ENCODE measurements at places on chromosomes 4 and X.

DNA sequence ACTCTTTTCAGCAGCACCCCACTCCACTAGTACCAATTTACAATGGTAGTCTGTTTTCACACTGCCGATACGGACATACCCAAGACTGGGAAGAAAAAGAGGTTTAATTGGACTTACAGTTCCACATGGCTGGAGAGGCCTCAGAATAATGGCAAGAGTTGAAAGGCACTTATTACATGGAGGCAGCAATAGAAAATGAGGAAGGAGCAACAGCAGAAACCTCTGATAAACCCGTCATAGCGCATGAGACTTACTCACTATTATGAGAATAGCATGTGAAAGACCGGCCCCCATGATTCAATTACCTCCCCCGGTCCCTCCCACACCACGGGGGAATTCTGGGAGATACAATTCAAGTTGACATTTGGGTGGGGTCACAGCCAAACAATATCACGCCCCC lies 34.1 kb upstream of the MAGEA4 start:
- no peak for DNase-seq

- DNase-seq = peak; percentile 83
These were observed 73.0 kb downstream of the AFF1 start for GRCh38 chr4:87007528-87008446.

DNA sequence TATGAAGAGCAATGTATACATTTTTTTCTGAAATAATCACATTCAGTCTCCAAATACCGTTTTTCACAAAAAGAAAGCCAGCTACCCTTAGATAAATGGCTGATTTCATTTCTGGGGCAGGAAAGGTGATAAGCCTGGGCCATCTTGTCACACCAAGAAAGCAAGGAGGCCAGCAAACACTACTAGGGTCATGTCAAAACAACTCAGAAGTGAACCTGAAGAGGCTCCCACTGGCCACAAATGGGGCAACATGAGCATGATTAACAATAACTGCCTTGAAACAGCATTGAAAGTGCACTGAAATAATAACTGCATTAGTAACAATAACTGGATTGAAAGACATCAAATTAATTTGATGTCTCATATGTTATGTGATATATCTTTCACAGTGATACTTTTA lies 39.3 kb downstream of the SH3KBP1 start:
- DNase-seq = no peak

- peak; percentile 62 for DNase-seq
These were observed 7.8 kb upstream of the CHRNA9 start for GRCh38 chr4:40327340-40327739.

GRCh38 chrX:21802839-21803238 lies 36.6 kb upstream of the MBTPS2 start:
- peak; percentile 50 for DNase-seq

DNA sequence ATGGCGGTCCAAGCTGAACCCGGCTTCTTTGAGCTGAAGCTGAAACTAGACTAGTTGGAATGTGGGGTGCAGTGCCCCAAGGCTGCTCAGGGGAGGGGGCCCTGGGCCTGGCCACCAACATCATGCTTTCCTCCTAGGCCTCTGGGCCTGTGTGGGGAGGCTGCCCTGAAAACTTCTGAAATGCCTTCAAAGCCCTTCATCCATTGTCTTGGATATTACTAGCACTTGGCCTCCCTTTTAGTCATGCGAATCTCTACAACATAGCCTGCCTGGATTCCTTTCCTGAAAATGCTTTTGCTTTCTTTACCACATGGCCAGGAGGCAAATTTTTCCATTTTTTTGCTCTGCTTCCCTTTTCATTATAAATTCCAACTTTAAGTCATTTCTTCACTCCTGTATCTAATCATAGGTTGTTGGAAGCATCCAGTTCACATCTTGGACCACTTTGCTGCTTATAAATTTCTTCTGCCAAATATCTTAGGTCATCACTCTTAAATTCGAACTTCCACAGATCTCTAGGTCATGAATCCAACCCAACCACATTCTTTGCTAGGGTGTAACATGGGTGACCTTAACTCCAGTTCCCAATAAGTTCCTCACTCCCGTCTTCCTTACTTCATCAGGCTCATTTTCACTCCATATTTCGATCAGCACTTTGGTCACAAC lies 103.4 kb downstream of the DDIT4L start:
- peak; percentile 72 for DNase-seq

- peak; percentile 14 for DNase-seq
These were observed 102.6 kb downstream of the FSTL5 start for GRCh38 chr4:162061214-162061613.

DNA sequence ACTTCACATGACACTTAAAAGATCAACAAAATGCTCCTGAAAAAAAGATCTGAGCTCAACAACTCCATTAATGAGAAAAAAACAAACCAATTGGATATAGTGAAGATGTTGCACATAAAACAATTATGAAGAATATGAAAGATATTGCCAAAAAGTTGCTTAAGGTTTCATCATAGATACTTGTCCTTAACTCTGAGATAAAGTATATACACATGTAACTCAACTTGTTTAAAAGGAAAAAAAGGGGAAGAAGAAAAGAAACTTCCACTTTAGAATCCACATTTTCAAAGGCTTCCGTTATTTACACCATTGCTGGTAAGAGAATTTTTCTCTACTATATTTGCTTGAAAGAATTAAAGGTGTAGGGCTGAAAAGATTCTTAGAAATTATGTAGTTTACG lies 2.7 kb downstream of the AFAP1 start:
- no peak for DNase-seq

GRCh38 chrX:124548571-124548970 lies 202.2 kb downstream of the SH2D1A start:
- DNase-seq = no peak

DNA sequence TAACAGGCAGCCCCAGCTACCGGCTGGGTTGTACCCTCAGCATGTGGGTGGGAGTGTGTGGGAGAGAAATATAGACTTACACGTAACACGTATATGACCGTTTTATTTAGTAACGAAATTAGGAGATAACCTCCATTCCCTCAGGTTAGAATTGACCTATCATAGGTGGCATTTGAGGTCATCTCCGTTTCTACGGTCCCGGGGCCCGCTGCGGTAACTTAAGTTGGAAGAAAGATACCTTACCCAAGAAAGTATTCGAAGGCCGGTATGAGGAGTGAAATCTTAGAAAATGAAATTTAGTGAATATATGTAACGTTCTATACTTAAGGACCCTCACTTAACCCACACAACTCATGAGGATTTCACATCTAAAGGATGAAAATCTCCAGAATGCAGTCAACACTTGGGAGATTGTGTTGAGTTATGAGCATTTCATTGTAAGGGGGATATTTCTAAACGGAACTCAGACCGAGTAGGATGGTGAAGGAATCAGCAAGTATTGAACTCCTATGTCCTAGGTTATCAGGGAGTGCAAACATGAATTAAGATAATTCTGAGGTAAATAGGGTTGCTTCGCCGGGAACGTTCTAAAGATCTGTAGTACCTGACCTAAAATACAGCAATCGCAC lies 891 bp downstream of the CISD2 start:
- no peak for DNase-seq

DNA sequence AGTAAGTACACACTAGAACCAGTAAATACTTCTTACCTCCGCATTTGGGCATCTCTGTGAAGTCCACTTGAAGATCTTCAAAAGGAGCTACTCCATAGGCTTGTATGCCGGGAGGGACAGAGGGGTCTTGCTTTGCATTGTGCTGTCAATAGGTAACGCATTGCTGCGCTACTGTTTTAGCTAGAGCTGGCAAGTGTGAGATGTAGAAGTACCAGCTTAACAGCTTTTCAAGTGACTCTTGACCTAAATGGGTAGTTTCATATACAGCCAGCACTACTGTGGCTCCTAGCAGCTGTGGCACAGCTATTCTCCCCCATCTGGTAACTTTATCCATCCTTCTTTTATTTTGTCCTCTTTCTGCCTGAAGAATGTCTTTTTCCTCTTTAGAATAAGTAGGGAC lies 205.3 kb upstream of the KLF8 start:
- DNase-seq = no peak

DNA sequence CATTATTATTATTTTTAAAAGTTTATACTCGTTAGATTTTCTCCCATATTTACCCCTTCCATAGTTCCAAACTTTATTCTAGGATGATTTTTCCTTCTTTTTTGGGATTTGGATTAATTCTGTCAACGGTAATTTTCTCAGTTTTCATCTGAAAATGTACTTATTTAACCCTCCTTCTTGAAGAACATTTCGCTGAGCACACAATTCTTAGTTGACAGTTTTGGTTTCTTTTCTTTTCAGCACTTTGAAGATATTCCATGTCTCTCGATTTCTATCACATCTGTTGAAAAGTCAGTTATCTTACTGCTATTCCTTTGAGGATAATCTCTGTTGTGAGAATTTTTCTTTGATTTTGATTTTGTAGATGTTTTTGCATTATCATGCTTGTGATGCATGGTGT lies 85.2 kb downstream of the SCLT1 start:
- DNase-seq = no peak

GRCh38 chr4:38948551-38948950 lies 80.9 kb downstream of the FAM114A1 start:
- DNase-seq = peak; percentile 85

GRCh38 chr4:67638136-67638535 lies 62.8 kb downstream of the UBA6 start:
- DNase-seq = no peak

- DNase-seq = no peak
These were observed 27.6 kb downstream of the MCF2 start for GRCh38 chrX:139680356-139680755.

GRCh38 chrX:9515489-9515888 lies 50.6 kb downstream of the TBL1X start:
- no peak for DNase-seq

DNA sequence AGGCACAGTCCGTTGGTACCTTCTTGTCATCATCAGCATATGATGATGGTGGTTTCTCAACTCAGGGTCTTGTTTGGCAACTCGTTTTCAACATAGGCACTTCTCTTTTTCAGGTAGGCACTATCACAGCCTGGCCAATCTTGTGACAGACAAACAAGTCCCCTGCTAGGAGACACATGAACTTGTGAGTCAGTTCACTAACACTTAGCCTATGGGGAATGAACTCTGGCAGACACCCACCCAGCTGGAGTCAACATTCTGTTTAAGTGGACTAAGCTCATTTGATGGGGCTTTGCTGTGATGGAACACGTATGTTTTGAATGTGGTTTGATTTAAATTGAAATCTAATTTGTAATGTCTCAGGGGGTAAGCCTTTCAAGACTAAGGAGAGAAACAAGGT lies 100.7 kb upstream of the MAMLD1 start:
- DNase-seq = no peak

- DNase-seq = no peak
These were observed 126.6 kb upstream of the NDST3 start for GRCh38 chr4:117907646-117908045.

DNA sequence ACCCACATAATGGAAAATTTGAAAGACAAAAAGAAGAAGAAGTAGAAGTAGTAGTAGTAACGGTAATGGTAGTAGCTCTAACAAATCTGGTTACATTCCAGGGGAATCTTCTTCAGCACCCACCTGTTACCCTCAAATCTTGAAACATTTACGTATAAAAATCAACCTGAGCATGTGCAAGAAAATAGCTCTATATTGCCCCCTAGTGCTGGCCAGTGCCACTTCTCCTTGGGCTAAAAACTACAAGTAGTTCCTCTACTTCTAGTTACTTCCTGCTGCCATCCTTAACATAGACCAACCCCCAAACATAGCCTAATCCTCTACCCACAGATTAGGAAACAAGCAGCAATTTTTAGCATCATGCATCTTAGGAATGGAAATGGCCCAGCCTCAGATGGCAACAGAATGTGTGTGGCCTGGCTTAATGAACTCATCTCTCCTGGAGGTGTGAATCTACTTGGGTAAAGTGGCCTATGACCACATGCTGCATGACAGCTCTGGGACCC lies 3.1 kb downstream of the PDGFC start:
- peak; percentile 82 for DNase-seq

- DNase-seq = peak; percentile 42
These were observed 26.0 kb downstream of the CAPN6 start for GRCh38 chrX:111244235-111244750.

GRCh38 chr4:122992641-122993040 lies 70.2 kb upstream of the NUDT6 start:
- DNase-seq = no peak

DNA sequence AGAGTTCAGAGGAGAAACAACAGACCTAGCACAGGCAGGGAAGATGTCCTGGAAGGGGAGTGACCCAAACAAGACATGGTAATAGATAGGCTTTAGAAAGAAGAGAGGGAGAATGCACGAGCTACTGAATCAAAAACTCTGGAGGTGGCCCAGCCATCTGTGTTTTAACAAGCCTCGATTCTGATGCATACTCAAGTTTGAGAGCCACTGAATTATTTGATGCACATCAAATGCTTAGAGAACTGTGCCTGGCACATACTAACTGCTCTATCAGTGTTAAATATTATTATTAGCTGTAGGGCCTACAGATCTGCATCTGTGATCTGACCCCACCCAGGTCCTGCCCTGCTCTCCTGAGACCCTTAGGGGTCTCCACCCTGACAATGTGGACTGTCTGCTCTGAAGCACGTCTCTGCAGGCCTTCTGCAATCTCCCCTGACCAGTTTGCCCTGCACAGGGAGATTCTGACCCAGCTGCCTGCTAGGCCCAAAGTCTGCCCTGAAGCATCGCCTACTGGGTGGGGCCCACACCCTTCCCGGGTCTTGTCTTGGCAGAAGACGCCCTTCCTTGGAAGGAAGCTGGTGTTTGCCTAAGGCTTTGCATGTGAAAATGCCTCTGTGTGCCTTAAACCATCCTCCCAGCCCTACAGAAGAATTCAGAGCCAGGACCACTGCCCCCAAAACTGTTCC lies 201.5 kb upstream of the KLF3 start:
- no peak for DNase-seq

GRCh38 chr4:14267373-14268060 lies 640.0 kb upstream of the BOD1L1 start:
- no peak for DNase-seq

DNA sequence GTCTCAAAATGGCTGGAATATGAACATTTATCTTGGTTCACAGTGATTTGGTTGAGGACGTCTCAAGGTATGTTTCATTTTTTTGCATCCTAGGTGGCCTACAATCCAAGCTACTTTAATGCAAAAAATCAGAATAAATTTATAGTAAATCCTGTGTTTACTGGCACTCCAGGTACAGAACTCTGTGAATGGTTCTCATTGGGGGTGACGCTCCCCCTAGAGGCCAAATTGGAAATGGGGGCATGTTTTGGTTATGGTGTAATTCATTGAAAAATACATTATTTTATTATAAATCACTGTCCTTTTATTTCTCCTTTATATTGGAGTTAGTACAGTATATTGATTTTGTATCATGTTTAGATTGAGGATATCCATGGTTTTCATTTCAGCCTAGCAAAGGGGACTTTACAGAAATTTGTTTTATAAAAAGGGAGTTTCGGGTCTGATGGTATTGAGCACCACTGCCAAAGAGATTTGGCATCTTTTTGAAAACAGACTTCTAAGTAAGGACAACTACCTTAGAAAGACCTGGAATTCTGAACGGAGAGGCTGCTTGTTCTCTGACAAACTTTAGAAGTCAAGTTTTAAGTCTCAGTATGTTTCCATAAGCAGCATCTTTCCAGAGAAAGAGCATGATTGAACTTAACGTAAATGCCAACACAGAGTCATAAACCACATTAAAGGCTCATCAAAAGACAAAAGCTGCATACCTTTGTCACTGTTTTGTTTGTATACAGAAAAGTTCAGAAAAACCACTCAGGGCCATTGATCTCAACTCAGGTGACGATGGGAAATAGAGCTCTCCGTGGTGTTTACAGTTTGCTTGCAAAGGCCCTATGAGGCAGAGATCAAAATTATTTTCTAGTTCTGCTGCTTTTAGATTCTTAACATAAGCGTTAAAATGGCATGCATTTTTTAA lies 19.4 kb downstream of the MTM1 start:
- peak; percentile 22 for DNase-seq

- peak; percentile 88 for DNase-seq
These were observed 44.6 kb upstream of the TEX13A start for GRCh38 chrX:105265093-105265492.

Measured in muscle of leg (tissue), 16 donors.